ENCODE measurements at places on chromosomes 16 and 17. TPM values are rescaled to one million over a fixed set of nuclear protein-coding genes. Genes with fewer than 3 reads are reported as not detected.

Gene TEPSIN
- 17.3 TPM for total RNA-seq

Gene KRT28
- not detected for total RNA-seq

Gene MMP25
- total RNA-seq = 2.0 TPM

Gene OR1A1
- total RNA-seq = not detected

Gene IGFALS
- 83.9 TPM for total RNA-seq

Gene PITPNM3
- 0.91 TPM for total RNA-seq

Gene DYNC1LI2
- 43.9 TPM for total RNA-seq

Gene PRDM7
- total RNA-seq = not detected

Gene FTSJ3
- 12.9 TPM for total RNA-seq

Gene DNAAF1
- total RNA-seq = 2.3 TPM

Gene RNF43
- total RNA-seq = 1.7 TPM

Gene CRYM
- 5.7 TPM for total RNA-seq

Gene SLFN11
- 8.9 TPM for total RNA-seq

Gene ETV4
- not detected for total RNA-seq

Gene ITGA3
- 1.8 TPM for total RNA-seq

Gene TP53TG3F
- not detected for total RNA-seq

Gene KRTAP3-2
- total RNA-seq = not detected

Gene ZDHHC7
- 27.5 TPM for total RNA-seq

All from right lobe of liver (tissue), 6 donors.